ENCODE measurements at places on chromosomes 5 and 9. TPM values are rescaled to one million over a fixed set of nuclear protein-coding genes. Genes with fewer than 3 reads are reported as not detected.

DNA sequence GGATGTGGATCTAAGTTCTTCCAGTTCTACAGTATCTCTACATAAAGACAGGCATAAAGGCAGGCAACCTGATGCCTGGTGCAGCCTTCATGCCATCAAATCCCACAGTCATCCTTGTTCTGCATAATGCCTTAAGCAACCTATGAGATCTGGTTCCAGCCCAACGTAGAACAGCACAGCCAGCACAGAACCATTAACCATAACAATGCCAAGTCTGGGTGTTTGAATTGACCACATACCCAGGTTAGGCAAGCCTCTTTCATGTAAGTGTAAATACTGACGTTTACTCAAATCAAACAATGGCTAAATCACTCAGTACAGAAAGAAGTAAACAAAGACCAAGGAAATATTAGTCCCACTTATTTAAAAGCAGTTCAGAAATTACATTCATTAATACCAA lies 195.0 kb downstream of the ADAMTSL1 start:
- DNase-seq = no peak

- DNase-seq = no peak
Measured at GRCh38 chr5:176527246-176528222, 9.7 kb downstream of the RNF44 start.

CER1 gene
- polyA plus RNA-seq = 4.1 TPM

OTP gene
- polyA plus RNA-seq = 9.6 TPM

DNA sequence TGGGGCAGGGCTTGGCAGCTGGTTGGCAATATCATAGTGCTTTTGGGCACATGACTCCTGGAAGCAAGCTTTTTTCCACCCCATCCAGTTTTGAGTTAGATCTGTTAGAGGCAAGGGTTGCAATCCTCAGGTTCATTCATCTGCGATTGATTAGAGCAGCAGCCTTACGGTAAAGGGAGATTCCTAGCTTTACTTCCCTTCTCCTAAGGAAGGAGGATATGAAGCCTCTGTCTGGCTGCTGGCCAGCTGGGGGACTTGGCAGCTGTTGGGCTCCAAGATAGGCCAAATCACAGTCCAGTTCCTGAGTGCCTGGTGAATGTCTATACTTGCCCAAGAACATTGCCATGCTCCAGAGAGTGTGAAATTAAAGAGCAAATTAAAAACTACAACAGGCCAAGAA lies 113.4 kb upstream of the CCNH start:
- no peak for DNase-seq

TXNDC8 gene
- polyA plus RNA-seq = not detected

GRCh38 chr9:4225291-4226028 lies 74.4 kb downstream of the GLIS3 start:
- no peak for DNase-seq

ETF1 gene
- polyA plus RNA-seq = 27.4 TPM

DNA sequence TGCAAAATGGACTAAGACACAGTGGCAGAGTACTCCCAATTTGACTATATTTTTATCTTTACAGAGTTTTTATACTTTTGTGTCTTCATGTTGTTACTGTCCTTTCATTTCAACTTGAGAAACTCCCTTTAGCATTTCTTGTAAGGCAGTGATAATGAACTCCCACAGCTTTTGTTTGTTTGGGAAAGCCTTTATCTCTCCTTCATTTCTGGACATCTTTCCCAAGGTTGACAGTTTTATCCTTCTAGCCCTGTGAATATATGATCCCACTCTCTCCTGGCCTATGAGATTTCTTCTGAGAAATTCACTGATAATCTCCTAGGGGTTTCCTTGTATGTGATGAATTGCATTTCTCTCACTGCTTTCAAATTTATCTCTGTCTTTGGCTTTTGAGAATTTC lies 9.2 kb upstream of the SARDH start:
- DNase-seq = no peak

DNA sequence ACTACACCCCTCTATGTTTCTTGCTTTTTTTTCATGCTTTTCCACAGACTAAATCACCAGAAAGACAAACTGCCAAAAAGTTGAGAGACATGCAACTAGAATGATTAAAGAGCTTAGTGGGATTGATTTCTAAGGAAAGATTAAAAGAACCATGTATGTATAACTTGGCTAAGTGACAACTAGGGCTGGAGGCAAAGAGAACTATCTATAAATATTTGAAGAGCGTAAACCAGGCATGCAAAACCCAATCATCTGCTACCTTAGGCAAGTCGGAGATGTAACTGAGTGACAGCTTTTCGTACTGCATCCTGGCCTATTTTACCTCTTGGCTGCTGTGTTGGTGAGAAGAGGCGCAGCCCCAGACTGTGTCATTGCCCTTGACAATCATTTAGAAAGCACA lies 121.0 kb upstream of the TLX3 start:
- DNase-seq = no peak

GRCh38 chr5:74041913-74042312 lies 415.9 kb downstream of the ARHGEF28 start:
- no peak for DNase-seq

GRCh38 chr9:34291423-34291822 lies 37.6 kb downstream of the KIF24 start:
- no peak for DNase-seq

GRCh38 chr5:179823937-179824744 lies 3.4 kb downstream of the SQSTM1 start:
- DNase-seq = no peak

Measured in brain (organoid and tissue), 16 donors.